Stomach (tissue), 19 donors: ENCODE measurements at places on chromosomes 1 and 21.

DNA sequence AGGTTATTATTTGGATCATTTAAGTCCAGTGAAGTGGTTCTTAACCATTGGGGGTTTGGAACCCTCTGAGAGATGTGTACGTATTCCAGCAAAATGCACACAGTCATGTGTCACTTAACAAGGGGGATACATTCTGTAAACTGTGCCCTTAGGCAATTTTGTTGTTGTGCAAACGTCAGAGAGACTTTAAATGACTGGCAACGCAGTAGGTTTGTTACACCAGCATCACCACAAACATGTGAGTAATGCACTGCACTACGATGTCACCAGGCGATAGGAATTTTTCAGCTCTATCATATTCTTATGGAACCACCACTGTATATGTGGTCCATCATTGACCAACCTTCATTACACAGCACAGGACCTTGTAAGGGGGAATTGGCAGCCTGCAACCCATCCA lies 11.9 kb downstream of the AHCYL1 start:
- no peak for DNase-seq

GRCh38 chr1:197920414-197921117 lies 3.4 kb downstream of the LHX9 start:
- no peak for DNase-seq

GRCh38 chr1:216081445-216081844 lies 341.8 kb downstream of the USH2A start:
- DNase-seq, result no peak

GRCh38 chr1:220884109-220884980 lies 5.1 kb downstream of the HLX start:
- DNase-seq, result peak; percentile 81

DNA sequence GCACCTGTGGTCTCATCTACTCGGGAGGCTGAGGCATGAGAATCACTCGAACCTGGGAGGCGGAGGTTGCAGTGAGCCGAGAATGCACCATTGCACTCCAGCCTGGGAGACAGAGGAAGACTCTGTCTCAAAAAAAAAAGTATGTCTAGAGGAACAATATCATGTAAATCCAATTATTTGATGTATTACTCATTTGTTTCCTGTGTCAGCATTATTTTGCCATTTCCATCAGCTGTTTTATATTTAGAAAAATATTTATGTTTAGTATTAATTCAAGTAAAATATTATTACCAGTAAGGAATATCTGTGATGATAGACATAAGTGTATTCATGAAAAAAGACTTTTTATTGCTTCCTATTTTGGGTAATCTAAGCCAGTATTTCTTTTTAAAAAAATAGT lies 13.0 kb downstream of the TDRKH start:
- DNase-seq, result no peak
